Esophagus squamous epithelium (tissue), 5 donors: ENCODE measurements at places on chromosomes 16 and 17.

- no peak for DNase-seq
Measured at GRCh38 chr16:88881675-88882357, 15.4 kb upstream of the PABPN1L start.

GRCh38 chr16:79691007-79691406 lies 90.5 kb upstream of the MAF start:
- no peak for DNase-seq

GRCh38 chr16:63200940-63201339 lies 1164.7 kb upstream of the CDH8 start:
- no peak for DNase-seq

DNA sequence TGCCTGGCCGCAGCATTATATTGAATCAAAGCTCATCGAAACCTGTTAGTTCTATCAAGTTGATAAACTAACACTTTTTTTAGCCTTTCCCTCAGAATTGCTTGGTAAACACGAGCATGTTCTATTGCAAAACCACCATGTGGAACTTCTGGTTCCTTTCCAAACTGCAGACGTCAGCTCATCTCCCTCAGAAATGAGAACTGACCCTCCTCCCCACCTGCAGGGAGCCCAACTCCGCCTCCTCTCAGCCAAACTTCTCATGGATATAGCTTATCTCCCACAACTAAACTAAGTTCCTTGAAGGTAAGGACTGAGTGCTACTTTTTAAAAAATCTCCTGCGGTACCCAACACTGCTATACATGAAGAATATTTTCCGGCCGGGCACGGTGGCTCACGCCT lies 6.7 kb downstream of the SHMT1 start:
- no peak for DNase-seq

GRCh38 chr17:78805301-78805700 lies 23.2 kb upstream of the CYTH1 start:
- DNase-seq, result no peak

- no peak for DNase-seq
Measured at GRCh38 chr16:50311134-50311528, 44.8 kb downstream of the ADCY7 start.

GRCh38 chr16:496097-496886 lies 31.2 kb upstream of the CAPN15 start:
- DNase-seq, result no peak
